CD4-positive, alpha-beta T cell treated with Interleukin-17A for 1 hour (primary cell): ENCODE measurements at places on chromosomes 3 and 15.

GRCh38 chr3:69353088-69353478, 32.8 kb downstream of the FRMD4B start:
- DNase-seq: no peak

DNA sequence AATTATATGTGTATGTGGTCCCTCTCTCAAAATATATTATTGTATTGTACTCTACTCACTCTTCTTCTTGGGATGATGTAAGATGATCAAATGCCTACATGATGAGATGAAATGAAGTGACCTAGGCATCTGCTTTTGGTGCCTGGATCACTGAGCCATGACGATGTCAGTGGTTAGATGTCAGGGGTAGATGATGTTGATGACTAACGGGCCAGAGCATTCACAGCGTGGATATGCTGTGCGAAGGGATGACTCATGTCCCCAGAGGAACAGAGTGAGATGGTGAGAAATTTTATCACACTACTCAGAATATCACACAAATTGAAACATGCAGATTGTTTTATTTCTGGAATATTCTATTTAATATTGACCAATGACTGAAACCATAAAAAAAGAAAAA, 233.9 kb upstream of the CADM2 start:
- DNase-seq: no peak

GRCh38 chr3:69692761-69693160, 46.5 kb upstream of the MITF start:
- no peak for DNase-seq

GRCh38 chr3:194781617-194782016, 95.9 kb downstream of the FAM43A start:
- no peak for DNase-seq

GRCh38 chr3:109927161-109927560, 589.8 kb upstream of the DPPA4 start:
- no peak for DNase-seq

DNA sequence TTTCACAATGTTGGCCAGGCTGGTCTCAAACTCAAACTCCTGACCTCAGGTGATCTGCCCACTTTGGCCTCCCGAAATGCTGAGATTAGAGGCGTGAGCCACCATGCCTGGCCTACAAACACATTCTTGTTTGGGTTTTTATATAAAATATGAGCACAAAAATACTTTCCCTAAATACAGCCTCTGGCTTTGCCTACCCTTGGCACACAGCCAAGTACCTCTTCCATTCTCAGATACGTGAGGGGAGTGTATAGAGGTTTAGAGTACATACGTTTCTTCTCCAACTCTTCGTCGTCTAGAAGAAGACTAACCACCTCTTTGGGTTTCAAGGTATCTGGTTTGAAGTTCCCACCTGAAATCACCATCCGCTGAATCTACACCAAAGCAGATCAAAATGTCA, 33.5 kb downstream of the CHAC1 start:
- no peak for DNase-seq

DNA sequence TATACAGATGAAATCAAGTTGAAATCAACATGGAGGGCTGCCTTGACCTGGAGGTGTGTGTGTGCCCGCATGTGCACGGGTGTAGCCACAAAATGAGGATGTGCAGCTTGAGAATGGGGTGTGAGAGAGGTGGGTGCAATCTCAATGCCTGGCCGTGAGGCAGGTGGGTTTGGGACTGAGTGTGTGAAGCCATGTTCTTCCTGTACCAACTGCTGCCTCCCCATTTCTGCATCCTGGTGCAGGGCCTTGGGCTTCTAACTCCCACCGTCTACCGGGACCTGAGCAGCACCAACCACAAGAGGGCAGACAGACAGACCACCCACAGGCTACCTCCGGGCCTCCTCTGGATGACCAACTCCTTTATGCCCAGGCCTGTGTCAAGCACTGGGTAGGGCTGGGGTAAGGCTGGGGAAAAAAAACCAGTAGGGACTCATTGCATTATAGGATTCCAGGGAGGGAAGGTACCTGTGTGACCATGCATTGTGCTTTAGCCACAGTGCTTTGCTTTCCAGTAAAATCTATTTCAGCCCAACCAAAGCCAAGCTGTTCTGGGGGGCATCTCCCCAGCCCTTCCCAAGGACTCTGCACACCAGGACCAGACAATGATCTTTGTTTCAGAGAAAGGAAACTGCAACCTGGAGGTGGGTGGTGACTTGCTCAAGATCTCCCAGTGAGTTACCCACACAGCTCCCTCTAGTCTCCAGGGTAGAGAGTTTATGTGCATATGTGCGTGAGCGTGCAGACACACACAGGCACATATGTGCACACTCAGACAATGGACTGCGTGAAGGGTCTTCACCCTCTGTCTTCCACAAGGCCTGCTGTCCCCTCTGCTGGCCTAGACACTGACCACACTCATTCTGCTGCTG, 162.2 kb upstream of the TLE3 start:
- no peak for DNase-seq

DNA sequence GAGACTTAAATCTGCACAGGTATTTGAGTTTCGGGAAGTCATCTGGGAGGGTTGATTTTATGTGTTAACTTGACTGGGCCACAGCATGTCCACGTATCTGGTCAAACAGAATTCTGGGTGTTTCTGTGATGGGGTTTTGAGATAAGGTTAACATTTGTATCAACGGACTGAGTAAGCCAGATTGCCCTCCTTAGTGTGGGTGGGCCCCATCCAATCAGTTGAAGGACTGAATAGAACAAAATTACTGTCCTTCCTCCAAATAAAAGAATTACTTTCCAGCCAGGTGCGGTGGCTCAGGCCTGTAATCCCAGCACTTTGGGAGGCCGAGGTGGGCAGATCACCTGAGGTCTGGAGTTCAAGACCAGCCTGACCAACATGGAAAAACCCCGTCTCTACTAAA, 399.3 kb downstream of the MAGI1 start:
- no peak for DNase-seq

DNA sequence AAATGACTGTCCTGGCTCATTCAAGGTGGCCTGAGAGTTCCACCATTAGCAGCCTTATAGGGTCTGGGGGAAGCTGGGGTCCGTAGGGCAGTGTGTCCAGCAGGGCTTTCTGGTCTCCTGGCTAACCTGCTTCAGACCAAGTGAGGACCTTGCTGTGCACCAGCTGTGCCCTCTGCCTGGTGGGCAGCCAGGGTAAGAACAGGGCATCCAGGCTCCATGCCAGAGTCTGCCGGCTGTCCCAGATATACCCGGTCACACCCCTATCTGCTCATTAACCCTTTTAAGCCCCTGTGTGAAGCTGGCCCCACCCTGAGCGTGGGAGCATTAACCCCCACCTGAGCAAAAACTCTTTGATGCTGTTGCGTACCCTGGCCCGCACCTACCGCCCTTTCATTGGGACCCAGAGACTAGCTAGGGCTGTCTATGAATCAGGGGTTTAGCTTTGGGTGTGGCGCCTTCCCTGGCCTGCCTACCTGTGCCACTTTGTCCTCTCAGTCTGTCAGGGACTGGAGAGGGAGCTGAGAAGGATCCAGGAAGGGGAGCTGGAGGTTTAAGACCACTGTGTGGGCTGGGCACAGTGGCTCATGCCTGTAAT, 17.6 kb downstream of the SEMA3F start:
- DNase-seq: no peak

- DNase-seq: no peak
Measured at GRCh38 chr3:18579661-18580060, 154.5 kb upstream of the SATB1 start.

DNA sequence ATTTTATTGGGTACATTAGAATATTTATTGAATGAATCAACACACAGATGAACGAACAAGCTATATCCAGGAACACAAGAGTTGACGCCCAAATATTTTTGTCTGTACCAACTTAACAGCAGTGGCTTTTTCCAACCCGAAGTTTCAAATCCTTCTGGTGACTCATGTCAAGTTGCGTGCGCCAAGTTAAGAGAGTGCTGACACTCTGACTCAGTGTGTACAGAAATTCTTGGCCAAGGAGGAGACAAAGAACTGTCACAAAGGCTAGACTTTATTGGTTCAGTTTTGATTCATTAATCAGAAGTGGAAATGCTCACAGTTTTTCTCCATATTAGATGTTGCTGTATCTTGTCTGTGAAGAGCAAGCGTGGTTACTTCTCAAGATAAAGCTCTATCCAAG, 59.6 kb upstream of the TSC22D2 start:
- DNase-seq: no peak

GRCh38 chr3:105866656-105867653, 1.9 kb downstream of the CBLB start:
- DNase-seq: peak; percentile 62

- no peak for DNase-seq
Measured at GRCh38 chr3:186166036-186166435, 57.1 kb upstream of the ETV5 start.

- DNase-seq: no peak
Measured at GRCh38 chr3:111967068-111967467, 11.8 kb upstream of the ABHD10 start.

DNA sequence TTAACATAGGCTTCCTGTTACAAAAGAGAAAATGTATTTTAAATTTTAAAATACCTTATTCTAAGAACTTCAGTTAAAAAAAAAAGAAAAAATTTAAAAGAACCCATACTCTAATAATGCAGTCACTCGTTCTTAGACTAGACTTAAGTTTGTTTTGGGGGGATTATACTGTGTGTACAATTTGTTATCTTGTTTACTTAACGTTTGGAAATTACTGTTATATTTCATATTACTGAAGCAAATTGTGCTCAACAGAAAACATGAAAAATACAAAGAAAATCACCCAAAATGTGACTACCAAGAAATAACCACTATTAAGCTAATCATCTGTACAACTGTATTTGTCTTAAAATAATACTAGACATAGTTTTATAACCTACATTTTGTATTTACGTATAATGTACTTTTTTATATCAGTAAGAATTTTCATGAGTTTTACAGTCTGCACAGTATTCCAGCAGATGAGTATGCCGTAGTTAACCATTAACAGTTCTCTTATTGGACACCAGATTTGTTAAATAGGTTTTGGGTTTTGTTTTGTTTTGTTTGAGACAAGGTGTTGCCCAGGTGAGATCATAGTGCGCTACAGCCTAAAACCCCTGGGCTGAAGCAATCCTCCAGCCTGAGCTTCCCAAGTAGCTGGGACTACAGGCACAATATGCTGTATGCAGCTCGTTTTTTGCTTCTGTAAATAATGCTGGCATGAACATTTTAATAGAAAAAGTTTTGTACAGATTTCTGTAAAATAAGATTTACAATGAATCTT, 88.8 kb upstream of the CHD2 start:
- peak; percentile 60 for DNase-seq

- DNase-seq: peak; percentile 1
Measured at GRCh38 chr15:33150971-33151370, 43.5 kb downstream of the FMN1 start.

DNA sequence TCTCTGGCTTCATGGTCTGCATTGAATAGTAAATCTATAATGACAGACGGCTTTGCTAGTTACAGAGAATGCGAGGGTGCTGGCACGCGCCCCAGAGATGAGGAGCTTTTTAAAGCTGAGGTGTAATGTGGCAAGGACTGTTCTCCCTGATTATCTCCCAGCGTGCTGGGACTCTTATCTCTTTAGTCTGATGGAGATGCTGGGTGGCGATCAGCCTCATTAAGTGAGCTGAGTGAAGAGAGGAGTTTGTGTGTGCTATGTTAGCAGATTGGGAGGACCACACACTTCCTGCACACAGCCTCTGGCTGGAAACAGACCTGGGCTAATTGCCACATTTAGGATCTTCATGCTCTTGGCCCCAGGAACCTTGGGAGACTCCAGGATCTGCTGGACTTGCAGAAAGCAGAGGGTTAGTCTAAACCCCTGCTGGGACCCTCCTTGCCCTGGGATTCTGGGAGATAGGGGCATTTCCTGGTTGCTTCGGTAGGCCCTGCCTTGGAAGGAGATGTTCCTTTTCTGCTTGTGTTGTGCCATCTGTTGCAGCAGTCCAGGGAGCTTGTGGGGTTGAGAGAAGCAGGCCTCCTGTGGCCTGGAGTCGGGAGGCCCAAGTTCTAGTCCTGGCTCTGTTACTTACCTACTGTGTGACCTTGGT, 15.0 kb downstream of the PDIA5 start:
- no peak for DNase-seq

GRCh38 chr15:70271422-70272088, 173.8 kb upstream of the TLE3 start:
- no peak for DNase-seq

- DNase-seq: no peak
Measured at GRCh38 chr3:83523470-83524073, 1435.2 kb upstream of the CADM2 start.

DNA sequence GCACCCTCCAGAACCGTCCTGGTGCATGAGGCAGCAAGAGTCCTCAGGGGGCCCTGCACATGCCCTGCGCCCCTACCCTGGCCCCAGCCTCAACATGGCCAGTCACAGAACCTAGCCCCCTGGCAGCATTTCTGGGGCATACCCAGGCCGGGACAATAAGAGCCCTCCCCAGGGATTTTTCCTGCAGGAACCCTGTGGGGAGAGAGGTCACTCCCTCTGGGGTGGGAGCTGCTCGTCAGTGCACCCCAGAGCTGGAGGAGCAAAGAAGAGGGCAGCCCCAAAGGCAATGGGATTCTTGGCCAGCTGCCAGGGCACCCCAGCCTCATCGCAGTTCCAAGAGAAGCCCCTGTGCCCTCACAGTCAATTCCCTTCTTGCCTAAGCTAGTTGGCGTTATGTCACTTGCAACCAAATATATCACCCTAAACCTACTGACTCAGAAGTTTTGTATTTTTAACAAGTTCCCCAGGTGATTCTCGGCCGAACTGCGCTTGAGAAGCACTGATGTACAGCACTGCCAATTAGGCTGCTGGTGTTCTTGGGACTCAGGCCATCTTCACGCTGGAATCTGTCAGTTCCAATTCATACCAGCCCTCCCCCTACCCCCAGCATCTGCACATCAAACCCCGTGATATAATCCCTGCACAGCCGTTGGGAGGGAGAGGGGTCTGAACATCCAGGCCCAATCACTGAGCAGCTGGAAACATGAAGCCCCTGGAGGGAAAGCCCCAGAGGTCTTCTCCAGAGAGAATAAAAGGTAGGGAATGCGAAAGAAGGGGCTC, 87.5 kb upstream of the PRR20G start:
- DNase-seq: no peak

DNA sequence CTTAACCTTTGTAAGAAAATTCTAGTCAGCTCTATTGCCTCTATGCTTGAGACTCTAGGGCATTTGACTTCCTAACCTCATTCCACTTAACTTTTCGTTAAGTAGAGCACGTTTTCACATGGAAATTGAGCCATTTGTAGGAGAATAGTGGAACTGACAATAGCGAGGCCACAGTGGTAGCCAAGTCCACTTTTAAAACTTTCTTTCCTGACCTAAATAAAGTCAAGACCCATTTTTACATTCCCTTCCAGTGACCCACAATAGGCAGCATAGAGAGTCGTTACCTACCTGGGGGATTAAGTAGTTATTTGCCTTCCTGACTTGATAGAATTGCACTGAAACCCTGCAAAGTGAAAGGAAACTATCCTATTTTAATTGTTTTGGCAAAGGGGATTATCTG, 386.0 kb upstream of the NECTIN3 start:
- DNase-seq: no peak
